ENCODE measurements at places on chromosomes 2 and 18.

DNA sequence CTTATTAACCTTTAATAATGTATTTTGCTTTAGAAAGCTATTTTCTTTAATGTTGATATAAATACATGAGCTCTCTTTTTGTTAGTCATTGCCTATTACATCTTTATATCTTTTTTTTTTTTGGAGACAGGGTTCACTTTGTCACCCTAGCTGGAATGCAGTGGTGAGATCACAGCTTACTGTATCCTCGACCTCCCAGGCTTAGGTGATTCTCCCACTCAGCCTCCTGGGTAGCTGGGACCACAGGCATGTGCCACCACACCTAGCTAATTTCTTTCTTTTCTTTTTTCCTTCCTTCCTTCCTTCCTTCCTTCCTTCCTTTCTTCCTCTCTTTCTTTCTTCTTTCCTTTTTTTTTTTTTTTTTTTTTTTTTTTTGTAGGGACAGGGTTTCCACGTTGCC lies 15.4 kb downstream of the NAB1 start:
- no peak for DNase-seq

DNA sequence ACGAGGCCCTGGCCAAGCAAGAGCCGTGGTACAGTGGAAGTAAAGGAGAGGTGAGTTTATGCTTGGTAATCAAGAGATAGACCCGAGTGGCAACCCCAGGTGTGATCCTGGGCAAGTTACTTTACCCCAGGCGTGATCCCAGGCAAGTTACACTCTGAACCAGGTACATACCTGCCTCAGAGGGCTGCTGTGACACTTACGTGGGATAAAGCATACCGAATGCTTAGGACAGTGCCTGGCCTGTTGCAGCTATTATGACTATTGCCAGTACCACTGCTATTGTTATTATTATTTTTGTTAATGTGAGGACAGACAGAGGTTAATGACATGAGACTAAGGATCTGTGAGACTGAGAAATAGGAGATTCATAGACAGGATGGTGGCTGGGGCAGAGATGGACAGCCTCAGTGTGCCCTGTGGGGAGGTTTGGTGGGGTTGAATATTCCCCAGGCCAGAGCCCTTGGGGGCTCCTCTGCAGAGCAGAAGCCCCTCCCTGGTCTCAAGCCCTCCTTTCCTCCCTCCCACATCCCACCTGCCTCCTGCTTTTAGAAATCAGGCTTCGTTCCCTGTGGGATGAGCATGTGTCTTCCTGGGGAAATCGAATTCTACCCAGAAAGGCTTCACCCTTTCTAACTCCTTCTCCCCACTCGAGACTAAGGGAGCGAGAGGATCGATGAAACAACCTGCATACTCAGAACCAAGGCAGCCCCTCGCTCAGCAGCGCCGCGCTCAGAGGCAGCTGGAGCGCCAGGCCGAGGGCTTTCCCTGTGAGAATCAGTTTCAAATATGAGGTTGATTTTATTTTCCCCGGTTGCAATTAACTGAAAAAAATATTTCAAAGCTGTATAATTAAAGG lies 62.0 kb upstream of the SIX3 start:
- no peak for DNase-seq

DNA sequence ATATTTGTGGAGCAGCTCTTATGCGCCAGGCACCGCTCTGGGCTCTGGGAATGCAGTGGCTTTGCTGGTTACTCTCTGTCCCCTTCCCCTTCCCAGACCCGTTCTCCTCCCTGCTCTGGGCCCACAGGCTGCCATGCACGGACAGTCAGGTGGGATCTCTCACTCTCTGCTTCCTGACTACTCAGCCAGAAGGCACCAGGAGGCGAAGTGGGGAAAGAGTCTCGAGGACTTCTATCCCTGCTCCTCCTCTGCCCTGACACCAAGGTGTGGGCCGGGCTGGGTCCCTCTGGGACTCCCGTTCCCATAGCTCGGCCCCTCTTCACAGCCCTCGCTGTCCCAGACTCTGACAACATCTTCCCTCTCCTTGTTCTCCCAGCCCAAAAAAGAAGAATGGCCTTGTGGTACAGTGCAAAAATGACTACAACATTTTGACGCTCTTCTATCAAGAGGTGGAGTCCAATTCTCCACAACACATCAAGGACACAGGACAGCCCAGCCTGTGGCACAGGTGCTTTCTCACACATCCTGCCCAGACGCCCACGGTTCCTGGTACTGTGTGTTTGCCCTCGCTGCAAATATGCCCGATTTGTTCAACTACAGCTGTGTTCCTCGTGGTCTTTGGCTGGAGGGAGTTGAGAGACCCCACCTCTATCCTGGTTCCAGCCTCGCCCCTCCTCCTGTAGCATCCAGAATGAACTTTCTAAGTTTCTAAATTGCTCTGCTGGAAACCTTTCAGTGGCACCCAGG lies 14.0 kb upstream of the DUSP2 start:
- DNase-seq, result no peak

GRCh38 chr2:165105926-165106325 lies 97.9 kb downstream of the SCN3A start:
- DNase-seq, result no peak

- DNase-seq, result no peak
Observed at GRCh38 chr18:36817039-36817438, 11.8 kb downstream of the TPGS2 start.

- DNase-seq, result no peak
Observed at GRCh38 chr2:88180605-88181240, 10.6 kb downstream of the THNSL2 start.

GRCh38 chr18:37242826-37243560 lies 322.6 kb downstream of the CELF4 start:
- DNase-seq, result no peak

- no peak for DNase-seq
Observed at GRCh38 chr2:7730449-7730848, 813.2 kb downstream of the RNF144A start.

GRCh38 chr2:127197475-127198385 lies 22.4 kb downstream of the CYP27C1 start:
- peak; percentile 30 for DNase-seq

DNA sequence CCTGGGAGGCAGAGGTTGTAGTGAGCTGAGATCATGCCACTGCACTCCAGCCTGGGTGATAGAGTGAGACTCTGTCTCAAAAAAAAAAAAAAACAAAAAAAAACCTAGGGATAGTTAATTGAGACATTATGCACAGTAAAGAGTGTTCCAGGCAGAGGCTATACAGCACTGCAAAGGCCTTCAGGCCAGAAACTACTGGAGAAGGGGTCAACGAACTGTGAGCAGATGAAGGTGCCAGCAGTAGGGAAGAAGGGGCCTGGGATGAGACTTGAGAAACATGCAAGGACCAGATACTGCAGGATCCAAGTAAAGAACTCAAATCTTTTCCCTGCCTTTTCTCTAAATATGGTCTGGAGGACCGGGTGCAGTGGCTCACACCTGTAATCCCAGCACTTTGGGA lies 26.0 kb upstream of the PCBP1 start:
- no peak for DNase-seq

- no peak for DNase-seq
Observed at GRCh38 chr2:125935559-125935958, 720.4 kb upstream of the GYPC start.

DNA sequence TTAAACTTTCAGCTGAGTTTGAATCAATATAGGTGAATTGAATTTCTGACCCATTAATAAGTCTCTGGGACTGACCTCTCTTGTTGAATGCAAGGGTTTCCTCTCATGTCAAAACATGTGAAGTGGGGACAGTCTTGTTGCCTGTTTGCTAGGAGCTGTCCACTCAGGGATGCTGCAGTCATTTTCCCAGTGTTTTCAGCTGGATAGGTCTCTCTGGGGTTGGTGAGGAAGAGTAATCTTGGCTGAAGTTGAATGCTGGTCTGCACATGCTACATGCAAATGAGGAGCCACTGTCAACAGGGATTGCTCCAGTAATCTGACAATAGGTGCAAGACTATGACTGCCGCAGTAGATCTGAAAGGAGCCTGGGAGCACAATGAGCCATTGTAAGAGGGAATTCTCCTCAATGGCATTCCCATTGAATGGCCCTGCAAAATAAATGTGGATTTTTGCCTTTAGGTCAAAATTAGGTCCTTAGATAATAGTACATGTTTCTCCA lies 34.1 kb upstream of the IL1RL1 start:
- no peak for DNase-seq

DNA sequence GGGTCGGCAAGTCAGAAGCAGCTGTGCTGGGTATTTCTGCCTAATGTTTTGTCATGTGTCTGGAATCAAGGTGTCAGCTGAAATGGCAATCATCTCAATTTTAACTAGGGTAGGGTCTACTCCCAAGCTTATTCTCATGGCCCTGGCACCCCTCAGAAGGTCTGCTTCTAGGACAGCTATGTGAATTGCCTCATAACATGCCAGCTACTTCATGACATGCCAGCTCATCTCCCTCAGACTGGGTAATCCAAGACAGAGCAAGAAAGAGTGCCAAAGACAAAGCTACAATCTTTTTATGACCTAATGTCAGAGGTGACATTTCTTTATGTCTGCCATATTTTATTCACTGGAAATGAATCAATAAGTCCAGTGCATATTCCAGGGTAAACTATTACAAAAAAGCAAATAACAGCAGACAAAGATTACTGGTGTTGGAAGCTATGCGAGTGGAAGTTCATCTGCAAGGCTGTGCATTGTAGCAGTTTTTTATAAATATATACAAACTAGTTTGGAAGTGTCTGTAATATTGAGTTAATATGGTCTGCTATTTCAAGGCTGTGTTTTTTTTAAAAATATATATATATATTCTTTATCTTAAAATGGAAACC lies 153.3 kb downstream of the FSIP2 start:
- no peak for DNase-seq

GRCh38 chr18:54835944-54836343 lies 7.7 kb downstream of the RAB27B start:
- DNase-seq, result no peak

DNA sequence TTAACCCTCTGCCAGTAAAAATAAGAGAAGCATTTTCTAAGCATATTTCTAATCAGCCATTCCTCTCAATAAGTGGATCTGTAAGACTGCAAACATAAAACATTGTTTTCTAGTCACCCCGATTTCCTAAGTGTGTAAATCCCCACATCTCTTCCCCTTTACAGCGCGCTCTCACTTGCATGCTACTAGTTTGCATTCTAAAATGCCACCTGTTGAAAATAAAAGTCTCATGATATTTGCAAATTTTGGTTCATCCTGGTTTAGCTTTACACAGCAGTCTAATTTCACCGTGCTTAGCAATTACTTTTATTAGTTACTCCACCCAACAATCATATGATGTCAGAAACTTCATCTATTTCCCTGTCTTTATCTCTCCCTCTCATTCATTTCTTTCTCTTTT lies 1230.7 kb upstream of the ZEB2 start:
- DNase-seq, result no peak

GRCh38 chr18:2982452-2983269 lies 30.3 kb downstream of the LPIN2 start:
- DNase-seq, result no peak

GRCh38 chr18:63271148-63271547 lies 48.4 kb downstream of the BCL2 start:
- DNase-seq, result no peak

DNA sequence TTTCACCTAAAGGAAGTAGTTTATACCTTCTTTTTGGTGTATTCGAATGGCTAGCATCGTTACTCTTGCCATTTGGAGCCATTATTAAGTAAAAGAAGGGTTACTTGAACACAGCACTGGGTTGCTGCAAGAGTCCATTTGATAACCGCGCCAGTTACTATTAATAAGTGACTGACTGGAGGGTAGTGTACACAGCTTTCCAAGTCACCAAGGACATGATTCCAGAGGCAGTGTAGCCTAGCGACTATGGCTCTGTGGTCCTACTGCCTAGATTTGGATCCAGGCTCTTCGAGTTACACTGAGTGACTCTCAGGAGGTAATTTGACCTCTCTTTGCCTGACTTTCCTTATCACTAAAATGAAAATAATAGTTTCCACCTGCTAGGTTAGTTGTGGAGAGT lies 206.8 kb downstream of the MEIS1 start:
- DNase-seq, result no peak

GRCh38 chr2:53353135-53354114 lies 414.2 kb upstream of the CHAC2 start:
- peak; percentile 2 for DNase-seq

GRCh38 chr2:146135245-146135644 lies 1615.3 kb upstream of the ZEB2 start:
- DNase-seq, result no peak

- DNase-seq, result no peak
Observed at GRCh38 chr2:175807031-175807873, 194.8 kb downstream of the LNPK start.
